ENCODE measurements at places on chromosomes 2 and 18. TPM values are rescaled to one million over a fixed set of nuclear protein-coding genes. Genes with fewer than 3 reads are reported as not detected.

MBD5 gene
- 60.3 TPM for total RNA-seq

TMEM18 gene
- 18.0 TPM for total RNA-seq

IL18R1 gene
- total RNA-seq = 1.0 TPM

ATL2 gene
- total RNA-seq = 80.9 TPM

FNDC4 gene
- 39.2 TPM for total RNA-seq

AMER3 gene
- total RNA-seq = 3.5 TPM

NRP2 gene
- 6.3 TPM for total RNA-seq

GPR45 gene
- not detected for total RNA-seq

IL1F10 gene
- total RNA-seq = 0.68 TPM

SLC4A5 gene
- 113 TPM for total RNA-seq

B4GALT6 gene
- 19.5 TPM for total RNA-seq

SH2D6 gene
- total RNA-seq = 11.2 TPM

NHEJ1 gene
- total RNA-seq = 38.5 TPM

KIAA2012 gene
- 1.3 TPM for total RNA-seq

CYRIA gene
- 2.6 TPM for total RNA-seq

SLC39A10 gene
- 34.7 TPM for total RNA-seq

FBXO15 gene
- total RNA-seq = 39.1 TPM

SLC9A2 gene
- total RNA-seq = 8.4 TPM

GATA6 gene
- 50.5 TPM for total RNA-seq

TUBA3E gene
- 129 TPM for total RNA-seq

SYT4 gene
- 0.31 TPM for total RNA-seq

MOGAT1 gene
- not detected for total RNA-seq

OSBPL6 gene
- 2.6 TPM for total RNA-seq

SMARCAL1 gene
- total RNA-seq = 50.2 TPM

CDH19 gene
- total RNA-seq = 3.3 TPM

KRCC1 gene
- 15.4 TPM for total RNA-seq
